Right renal cortex interstitium (tissue), 3 donors: ENCODE measurements at places on chromosomes 3 and 15.

- DNase-seq, result no peak
Observed at GRCh38 chr3:32128936-32129335, 22.5 kb downstream of the GPD1L start.

DNA sequence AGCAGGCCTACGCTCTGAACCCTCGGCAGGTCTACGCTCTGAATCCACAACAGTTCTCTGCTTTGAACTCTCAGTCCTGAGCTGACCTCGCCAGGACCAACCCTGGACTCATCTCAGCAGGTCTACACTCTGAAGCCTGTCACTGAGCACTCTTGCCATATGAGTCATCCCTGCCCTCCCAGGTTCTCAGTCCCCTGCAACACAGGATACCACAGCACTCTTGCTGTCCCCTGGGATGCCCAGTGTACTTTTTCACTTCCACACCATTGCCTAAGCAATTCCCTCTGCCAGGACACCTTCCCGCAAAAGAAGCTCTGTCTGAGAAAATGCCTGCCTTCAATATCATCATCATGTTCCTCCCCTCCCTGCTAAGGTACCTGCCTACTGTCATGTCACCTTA, 42.0 kb downstream of the NUP210 start:
- no peak for DNase-seq

DNA sequence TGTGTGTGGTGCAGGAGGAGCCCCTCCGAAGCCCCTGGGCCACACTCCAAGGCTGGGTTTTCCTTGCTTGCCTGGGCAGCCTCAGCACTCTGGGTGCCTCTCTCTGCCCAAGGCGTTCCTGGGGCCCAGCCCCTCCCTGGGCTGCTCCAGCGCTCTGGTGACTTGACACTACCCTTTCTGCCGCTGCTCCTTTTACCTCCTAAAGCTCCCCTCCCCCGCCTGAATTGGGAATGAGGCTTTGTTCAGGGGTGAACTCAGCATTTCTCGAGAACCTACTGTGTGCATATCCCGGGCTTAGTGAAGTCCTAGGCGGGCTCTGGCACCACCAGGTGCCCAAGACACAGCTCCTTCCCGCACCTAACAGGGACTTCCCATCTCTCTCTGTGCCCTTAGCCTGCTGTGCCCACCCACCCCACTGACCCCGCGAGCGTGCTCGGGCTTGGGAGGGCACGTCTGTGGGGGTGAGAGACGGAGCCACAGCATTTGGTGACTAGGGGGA, 1.2 kb upstream of the BAHD1 start:
- DNase-seq, result no peak

GRCh38 chr3:10194328-10195071, 29.8 kb downstream of the IRAK2 start:
- no peak for DNase-seq

DNA sequence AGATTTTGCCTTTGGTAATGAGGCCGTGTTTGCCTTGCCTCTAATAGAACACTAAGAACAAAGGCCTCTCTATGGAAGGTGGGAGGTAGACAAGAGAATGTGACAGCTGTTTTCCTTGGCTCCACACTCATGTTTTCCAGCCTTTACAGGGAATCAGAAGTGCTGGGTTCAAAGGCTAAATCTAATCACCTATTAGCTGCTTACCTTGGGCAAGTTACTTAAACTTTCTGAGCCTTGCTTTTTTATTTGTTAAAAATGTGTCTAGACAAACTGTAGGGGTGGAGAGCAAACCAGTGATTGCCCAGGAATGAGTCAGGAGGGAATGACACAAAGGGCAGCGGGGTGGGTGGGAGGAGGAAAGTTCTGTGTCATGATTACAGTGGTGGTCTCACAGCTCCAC, 179.0 kb downstream of the P3H2 start:
- DNase-seq, result no peak

DNA sequence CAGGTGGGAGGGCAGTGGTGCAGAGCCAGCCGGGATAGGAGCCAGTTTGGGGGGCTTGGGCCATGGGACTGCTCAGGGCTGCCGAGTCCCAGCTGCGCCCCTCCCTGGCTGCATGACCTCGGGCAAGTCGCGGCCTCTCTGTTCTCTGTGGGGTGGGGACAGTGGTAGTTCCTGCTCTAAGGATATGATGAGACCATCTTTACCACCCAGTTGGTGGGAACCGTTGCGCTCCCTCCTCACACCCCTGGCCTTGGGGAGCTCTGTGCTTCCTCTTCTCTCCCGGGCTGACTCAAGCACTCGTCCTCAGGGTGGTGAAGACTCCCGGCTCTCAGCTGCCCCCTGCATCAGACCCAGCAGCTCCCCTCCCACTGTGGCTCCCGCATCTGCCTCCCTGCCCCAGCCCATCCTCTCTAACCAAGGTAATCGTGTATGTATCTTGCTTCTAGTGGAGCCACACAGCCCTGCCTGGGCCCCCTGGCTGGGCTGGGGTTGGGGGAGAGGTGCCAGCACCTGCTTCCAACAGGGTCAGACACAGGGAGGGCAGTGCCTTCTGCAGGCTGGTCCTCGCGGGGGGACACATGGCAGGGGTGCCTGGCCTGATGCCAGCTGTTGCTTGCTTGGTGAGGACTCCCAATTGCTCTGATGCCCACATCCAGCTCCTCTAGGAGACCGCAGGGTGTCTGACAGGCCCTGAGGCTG, 15.1 kb upstream of the STAB1 start:
- no peak for DNase-seq

- DNase-seq, result no peak
Observed at GRCh38 chr3:30135190-30135589, 471.2 kb upstream of the TGFBR2 start.

DNA sequence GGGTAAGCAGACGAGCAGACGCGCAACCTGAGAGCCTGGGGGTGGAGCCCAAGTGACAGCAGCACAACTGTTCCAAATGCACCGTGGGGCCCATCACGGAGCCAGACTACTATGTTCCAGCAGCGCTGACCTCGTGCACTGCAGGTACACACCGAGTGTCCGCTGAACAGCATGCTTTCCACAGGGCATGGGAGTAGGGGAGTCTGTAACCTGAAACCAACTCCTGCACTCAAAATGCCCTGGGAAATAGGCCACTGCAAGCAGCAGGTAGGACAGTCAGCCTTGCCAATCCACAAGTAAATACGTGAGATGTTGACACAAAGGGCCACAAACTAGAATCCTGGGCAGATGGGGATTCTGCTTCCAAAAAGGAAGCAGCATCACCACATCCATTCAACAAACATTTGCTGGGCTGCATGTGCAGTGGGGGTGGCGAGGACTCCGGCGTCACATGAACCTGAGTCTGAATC, 73.9 kb downstream of the TBC1D2B start:
- DNase-seq, result no peak

GRCh38 chr3:150306906-150307305, 101.2 kb upstream of the TSC22D2 start:
- DNase-seq, result no peak

GRCh38 chr15:80743189-80743833, 35.9 kb upstream of the CEMIP start:
- no peak for DNase-seq

DNA sequence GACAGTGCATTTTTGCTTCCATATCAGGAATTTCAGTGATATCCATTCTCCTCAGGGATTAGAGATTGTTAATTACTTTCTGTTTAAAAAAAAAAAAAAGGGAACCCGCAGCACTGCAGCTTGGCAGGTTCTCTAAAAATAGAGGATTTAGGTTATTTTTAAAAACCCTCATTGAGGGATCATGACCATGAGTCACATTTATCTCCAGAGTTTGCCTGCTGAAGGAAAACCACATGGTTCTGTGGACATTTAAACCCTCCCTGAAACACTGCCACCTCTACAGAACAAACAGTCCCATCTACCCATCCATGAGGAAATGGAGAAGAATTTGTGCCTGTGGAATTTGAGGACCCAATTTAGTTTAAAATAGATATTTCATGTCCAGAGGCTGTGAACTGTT, 66.2 kb upstream of the UBE2E1 start:
- DNase-seq, result no peak

- DNase-seq, result no peak
Observed at GRCh38 chr3:2204054-2204453, 105.4 kb downstream of the CNTN4 start.

DNA sequence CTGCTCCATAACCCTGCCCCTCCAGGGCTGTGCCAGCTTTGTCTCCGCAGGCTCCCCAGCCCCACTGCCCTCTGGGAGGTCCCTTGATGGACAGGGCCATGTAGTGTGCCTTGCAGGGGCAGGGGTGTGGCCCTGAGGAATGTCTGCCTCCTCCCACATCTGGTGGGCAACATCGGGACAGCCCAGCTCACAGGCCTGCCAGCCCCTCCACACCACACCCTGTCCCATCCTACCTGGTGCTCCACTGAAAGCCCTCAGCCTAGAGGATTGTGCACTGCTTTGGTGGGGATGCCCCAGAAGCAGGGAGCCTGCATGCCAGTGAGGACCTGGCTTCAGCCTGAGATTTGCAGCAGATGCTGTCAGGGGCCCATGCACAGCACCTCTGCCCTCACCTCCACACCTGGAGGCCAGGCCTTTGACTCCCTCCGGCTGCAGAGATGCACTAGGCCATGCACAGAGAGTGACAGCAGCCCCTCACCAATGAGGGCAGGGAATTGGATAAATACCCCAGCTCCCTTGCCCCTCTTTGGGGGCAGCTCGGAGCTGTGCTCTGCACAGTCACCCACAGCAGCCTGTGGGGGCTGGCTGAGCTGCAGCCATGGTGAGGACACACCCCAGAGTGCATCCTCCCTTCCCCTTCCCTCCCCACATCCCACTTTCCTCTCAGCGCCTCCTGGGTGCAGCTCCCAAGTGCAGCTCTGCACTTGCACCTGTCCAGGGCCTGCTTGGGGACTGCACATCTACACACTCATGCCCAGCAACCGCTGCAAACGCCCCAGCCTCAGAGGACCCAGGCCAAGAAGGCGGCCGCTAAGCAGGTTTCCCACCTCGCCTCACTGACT, 2.7 kb downstream of the C3orf22 start:
- DNase-seq, result no peak

GRCh38 chr15:85751291-85752123, 43.2 kb downstream of the KLHL25 start:
- DNase-seq, result no peak

- DNase-seq, result no peak
Observed at GRCh38 chr3:126663257-126663656, 8.3 kb upstream of the TXNRD3 start.

DNA sequence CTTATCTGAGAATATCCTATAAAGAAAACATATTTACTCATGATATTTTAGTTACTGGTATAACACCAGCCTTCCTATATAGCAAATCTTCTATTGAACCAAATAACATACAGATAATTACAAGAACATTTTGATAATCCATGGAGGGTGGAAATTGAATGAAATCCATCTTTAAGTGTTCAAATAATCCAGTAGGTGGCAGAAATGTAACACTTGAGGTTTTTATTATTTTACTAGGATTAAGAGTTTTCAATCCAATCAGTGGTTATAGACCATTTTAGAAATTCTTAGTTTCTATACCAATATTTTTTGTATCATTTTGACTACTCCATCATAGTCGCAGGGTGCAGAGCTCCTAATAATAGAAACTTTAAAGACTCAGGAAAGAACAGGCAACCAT, 101.9 kb upstream of the KCNH8 start:
- DNase-seq, result no peak

- DNase-seq, result no peak
Observed at GRCh38 chr3:51862886-51863285, 1.5 kb downstream of the IQCF2 start.

GRCh38 chr15:95254263-95254662, 1022.9 kb downstream of the MCTP2 start:
- DNase-seq, result no peak

GRCh38 chr15:79972863-79973262, 1.9 kb upstream of the BCL2A1 start:
- DNase-seq, result no peak

DNA sequence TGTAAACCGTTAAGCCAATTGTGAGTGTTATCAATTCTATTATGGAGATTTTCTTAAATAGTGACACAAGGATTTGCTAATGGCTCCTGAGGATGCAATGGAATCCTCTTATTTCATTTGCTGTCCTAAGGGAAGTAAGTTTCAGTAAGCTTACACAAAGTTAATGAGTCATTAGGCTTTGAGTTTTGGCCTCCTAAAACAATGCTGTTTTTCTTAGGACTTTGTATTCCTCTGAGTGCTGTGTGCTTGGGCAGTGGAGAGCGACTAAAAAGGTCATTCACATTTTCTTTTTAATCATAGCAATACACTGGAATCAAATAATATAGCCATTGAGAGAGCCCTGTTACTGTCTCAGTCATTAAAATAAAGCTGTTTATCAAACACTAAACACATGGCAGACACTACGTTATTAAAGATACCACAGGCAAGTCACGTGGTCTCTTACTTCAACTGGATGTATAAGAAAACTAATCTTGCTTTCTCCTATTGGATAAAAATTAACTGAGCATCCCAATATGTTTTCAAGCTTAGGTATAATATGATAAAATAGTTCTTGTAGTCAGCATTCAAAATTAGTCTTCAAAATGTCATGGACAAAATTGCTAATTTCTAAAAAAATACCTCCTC, 290.8 kb downstream of the NLGN1 start:
- DNase-seq, result no peak

- no peak for DNase-seq
Observed at GRCh38 chr3:124250053-124250452, 258.1 kb upstream of the ROPN1 start.

- no peak for DNase-seq
Observed at GRCh38 chr3:171881251-171881650, 38.1 kb downstream of the TMEM212 start.

- DNase-seq, result no peak
Observed at GRCh38 chr3:128194843-128195242, 41.6 kb downstream of the EEFSEC start.

DNA sequence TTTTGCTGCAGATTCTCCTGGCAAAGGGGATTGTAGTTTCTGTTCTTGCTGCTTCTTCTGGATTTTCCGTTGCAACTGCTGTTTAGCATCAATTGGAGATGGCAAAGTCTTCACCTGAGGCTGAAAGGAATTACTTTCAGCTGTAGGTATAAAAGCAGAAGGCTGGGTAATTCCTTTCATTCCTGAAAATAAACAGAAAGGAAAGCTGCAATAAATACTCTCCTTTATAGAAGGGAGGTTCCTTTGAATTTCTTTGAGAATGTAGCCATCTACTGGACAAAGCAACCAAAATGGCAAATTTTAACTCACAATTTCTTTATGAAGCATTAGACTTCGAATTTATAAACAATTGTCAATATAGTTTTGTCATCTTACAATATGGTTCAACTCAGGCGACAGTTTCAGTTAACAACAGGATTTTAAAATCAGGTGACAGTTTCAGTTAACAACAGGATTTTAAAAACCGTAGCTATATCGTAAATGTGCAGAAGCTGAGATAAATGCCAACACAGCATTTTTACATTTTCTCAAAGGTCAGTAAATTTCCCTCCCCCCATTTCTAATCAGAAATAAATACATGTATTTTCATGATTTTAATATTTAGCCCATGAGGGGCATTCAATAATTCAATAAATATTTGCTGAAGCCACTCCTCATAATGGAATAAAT, 104.9 kb upstream of the NEDD4 start:
- DNase-seq, result no peak

GRCh38 chr15:93150910-93151881, 62.2 kb upstream of the RGMA start:
- DNase-seq, result no peak
